ENCODE measurements at places on chromosomes 6 and 20.

DNA sequence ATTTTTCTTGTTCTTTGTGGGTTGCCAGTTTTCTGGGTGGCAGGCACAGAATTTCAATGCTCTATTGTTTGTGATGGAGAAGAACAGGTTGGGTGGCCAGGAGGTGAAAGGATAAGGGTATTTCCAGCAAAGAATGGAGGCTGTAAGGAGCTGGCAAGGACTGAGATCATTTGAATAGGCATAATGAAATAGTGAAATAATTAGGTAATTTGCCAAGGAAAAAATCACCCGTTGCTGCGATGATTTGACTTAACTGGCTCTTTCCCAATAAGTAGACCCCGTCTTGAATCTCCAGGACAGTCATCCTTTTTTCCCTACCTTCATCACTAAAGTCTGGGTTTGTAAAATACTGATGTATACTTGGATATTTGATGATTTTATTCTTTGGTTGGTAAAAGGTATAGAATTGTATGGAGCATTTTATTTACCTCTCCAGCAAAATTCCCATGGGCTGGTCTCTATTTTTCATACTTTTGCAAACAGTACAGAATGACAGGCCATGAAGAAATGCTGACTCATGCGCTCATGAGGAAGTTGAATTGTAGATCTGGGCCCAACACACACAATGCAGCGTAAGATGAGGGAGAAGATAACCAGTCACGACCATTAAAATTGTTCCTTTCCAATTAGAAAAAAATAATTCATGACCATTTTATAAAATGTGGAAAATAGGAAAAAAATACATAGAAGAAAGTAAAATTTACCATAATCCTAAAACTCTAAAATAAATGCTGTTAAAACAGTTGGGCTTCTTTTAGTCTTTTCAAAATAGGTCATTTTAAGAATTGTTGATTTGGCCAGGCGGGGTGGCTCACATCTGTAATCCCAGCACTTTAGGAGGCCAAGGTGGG lies 2.4 kb upstream of the GCNT2 start:
- no peak for DNase-seq

DNA sequence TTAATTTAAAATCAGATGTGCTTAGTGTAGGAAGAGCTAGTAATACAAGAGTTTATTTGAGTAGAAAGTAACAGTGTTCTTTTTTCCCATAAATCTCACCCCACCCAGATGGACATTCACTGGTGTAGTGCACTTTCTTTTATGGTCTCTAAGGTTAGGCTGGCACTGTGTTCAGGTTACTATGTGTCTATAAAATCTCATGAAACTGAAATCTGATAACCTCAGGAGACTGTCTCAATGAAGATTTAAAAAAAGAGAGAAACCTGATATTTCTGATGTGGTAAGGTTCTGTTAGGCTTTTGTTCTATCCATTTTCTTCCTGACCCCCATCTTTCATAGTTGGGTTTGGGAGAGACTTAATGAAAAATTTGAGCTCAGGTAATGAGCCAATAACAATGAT lies 101.2 kb upstream of the CLVS2 start:
- DNase-seq, result no peak

- no peak for DNase-seq
These were observed 213.0 kb downstream of the TFAP2A start for GRCh38 chr6:10201606-10202510.

GRCh38 chr20:64041040-64041780 lies 5.2 kb downstream of the C20orf204 start:
- DNase-seq, result no peak

- no peak for DNase-seq
These were observed 203.3 kb upstream of the IMPG1 start for GRCh38 chr6:76275746-76276145.

GRCh38 chr20:63224412-63225081 lies 8.6 kb upstream of the YTHDF1 start:
- DNase-seq, result no peak

DNA sequence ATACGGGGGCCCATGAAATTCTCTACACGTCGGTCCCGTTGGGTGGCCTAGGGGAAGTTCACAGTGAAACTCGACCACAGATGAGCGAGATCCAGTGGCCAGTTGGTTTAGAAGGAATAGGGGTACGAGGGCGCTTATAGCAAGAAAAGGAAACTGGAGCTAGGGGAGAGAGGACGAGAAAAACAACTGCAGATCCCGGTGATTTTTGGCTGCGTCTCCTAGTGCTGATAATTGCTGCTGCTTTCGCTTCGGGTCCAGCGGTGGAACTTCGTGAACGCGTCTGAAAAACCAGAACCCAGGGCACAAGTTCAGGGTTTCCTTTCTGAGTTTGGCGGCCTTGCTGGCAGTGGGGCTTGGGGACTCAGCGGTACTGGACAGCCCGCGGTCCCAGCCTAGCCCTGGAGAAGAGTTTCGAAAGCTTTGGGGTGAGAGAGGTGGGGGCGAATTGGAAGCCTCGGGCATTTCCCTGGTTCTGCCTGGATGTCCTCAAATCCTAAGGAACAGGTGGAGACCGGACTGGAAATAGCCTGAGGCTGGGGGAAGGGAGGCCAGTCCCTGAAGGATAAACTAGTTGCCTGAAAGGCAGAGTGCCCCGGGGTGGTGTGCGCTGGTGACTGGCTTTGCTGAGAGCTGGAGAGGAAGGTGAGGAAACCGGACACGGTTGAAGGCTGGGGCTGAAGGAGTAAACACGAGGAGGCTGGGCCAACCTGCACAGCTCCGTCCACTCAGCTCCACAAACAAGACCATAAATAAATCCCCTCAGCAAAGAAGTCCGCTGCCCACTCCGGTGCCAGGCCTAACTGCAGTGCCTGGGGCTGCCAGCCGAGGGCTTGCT lies 793 bp downstream of the GMPR start:
- DNase-seq, result no peak

DNA sequence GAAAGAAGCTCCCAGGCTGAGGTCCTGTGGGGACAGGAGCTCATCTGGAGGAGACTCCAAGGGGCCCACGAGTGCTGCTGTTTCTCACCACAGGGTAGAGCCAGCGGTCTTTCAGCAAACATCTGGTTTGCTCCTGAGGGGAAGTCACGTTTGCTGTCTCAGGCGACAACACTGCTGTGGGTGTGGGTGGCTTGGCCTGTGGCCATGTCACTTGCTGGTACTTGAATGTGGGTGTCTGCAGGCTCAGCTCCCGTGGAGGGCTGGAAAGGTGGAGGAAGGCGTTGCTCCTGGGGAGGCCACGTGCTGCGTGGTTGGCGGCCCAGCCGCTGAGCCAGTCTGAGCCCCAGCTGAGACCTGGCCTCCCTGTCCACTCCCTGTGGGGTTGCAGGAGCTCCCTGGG lies 52.8 kb upstream of the MPC1 start:
- no peak for DNase-seq

DNA sequence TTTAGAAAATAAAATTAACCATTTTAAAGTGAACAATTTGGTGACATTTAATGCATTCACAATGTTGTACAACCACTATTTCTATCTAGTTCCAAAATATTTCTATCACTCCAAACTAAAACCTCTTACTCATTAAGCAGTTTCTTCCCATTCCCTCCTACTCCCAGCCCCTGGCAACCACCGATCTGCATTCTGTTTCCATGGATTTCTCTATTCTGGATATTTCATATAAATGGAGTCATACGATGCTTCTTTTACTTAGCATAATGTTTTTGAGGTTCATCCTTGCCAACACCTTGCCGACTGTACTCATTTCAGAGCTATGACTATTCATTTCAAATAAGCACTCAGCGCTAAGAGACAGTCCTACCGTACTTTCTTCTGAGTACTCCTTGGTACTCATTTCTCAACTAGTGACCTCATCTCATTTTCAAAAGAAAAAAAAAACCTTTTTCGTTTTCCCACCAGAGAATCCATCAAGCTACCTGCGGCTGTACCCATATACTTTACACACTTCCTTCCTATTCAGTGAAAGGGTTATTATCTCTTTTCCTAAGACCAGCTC lies 259.2 kb downstream of the UTRN start:
- DNase-seq, result no peak

GRCh38 chr20:31901615-31902014 lies 31.2 kb downstream of the TTLL9 start:
- DNase-seq, result no peak

- no peak for DNase-seq
These were observed 12.8 kb downstream of the KCTD20 start for GRCh38 chr6:36455486-36456027.

GRCh38 chr20:58137651-58138265 lies 90.7 kb downstream of the ANKRD60 start:
- no peak for DNase-seq

- no peak for DNase-seq
These were observed 655 bp upstream of the NDUFAF4 start for GRCh38 chr6:96898241-96898851.

GRCh38 chr20:35007413-35007812 lies 51.7 kb downstream of the MYH7B start:
- DNase-seq, result no peak

GRCh38 chr6:158047563-158048323 lies 66.1 kb downstream of the SYNJ2 start:
- DNase-seq, result no peak

- DNase-seq, result no peak
These were observed 72.0 kb downstream of the LY86 start for GRCh38 chr6:6660339-6661045.

DNA sequence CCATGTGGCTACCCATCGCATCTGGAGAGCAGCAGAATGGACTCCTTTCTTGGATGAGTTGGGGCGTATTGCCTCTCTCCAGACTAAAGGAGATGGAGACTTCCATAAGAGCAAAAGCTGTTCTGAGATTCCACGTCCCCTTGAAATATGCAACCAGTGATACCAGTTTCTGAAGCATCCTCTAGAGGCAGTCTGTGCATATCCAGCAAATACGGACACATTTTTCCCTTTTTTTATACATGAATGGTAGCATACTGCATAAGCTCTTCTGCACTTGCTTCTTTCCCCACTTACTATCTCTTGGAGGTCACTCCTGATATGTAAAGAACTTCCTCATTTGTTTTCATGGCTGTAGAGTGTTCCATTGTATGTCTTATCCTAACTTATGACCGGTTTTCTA lies 34.6 kb downstream of the TAF8 start:
- DNase-seq, result no peak

GRCh38 chr20:63782051-63782471 lies 42.5 kb downstream of the SLC2A4RG start:
- no peak for DNase-seq

GRCh38 chr6:160198606-160199211 lies 59.9 kb downstream of the SLC22A2 start:
- DNase-seq, result no peak

- DNase-seq, result no peak
These were observed 47.9 kb upstream of the DDR1 start for GRCh38 chr6:30836431-30836866.

- DNase-seq, result no peak
These were observed 55.7 kb downstream of the PHACTR2 start for GRCh38 chr6:143733510-143733909.

DNA sequence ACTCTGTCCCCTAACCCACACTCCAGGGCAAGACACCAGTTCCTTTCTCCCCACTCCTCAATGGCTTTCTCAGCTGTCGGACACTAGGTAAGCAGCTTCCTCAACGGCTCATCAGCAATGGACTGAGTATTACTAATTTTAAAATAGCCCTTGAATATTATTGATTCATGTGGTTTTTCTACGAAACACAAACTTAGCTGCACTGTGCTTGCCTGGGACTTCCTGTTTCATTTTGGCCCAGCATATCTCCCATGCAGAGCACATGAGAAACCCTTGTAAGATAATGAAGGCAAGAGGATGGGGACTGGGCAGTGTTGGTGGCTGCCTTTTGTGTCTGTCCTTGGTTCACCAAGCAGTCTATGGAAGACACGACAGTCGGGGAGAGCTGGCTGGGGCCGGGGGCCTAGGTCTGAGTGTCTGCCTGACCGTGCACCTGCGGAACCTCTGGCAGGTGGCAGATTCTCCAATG lies 48.9 kb downstream of the RNASET2 start:
- DNase-seq, result no peak

DNA sequence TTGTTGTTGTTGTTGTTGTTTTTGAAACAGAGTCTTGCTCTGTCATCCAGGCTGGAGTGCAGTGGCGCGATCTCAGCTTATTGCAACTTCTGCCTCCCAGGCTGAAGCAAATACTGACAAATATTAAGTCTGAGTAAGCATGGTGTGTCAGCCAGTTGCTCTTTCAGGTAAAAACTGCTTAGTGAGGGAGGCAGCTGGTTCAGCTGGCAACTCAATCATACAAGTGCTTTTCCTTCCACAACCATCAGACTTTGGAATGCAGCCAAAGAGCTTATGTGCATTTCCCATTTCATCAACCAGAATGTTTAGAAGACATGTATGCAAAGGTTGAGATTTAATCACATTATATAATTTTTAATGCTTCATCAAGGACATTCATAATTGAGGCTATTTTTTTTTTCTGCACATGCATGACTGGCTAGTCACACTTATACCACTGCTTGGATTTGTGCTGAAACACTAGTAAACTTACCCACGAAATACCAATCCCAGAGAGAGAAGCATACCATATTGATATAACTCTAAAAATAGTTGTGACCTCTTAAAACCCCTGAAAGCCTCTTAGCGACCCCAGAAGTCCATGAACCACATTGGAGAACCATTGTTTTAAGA lies 56.0 kb downstream of the CLIC5 start:
- no peak for DNase-seq

- no peak for DNase-seq
These were observed 98.3 kb downstream of the RAMACL start for GRCh38 chr6:166488076-166488685.

DNA sequence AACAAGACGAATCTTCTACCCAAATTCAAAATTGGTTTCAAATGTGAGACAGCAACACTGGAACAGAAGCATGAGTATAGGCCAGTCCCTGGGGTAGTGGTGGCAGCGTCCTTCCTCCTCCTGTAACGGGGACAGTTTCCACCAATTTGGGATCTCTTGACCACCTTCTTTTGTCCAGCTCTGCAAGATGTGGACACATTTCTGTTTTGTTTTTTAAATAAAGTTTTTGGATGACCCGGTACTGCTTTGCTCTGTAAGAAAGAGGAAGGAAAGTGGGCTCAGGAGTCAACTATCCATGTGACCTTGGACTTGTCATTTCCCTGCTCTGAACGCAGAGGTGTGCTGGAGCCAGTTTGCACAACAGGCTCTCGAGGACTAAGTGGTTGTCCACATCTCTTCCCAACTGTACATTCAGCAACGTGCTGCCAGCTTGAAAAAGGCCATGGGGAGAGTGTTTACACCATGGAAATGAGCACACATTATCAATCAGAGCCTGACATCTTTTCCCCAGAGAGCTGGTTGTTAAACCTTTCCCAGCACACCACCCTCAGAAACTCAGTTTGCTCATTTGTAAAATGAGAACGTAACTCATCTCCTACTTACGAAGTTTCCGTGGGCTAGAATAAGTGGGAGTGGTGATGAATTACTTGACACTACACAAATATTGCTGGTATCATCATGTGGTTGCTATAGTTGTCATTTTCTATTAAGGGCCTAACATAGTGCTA lies 66.5 kb downstream of the ADTRP start:
- DNase-seq, result no peak

GRCh38 chr20:49478266-49478665 lies 4.2 kb downstream of the KCNB1 start:
- no peak for DNase-seq

GRCh38 chr6:170316071-170316470 lies 9.5 kb downstream of the FAM120B start:
- no peak for DNase-seq

- DNase-seq, result no peak
These were observed 27.9 kb upstream of the SGK1 start for GRCh38 chr6:134345789-134346188.

Measured in cortex of kidney (tissue), 1 donor.